Activated naive CD4-positive, alpha-beta T cell treated with anti-CD3 and anti-CD28 coated beads, Interleukin-2, amount 10 ng/mL, durations not matched to agents 7 days and 5 days (primary cell): ENCODE measurements at places on chromosomes 7 and 10.

- DNase-seq = no peak
- no peak overlapping the region for H3K27ac ChIP-seq
- H3K27me3 ChIP-seq = no peaks in the 10 kb centered on the region
- no peaks in the 10 kb centered on the region for H3K4me1 ChIP-seq
- no peaks in the 10 kb centered on the region for H3K36me3 ChIP-seq
Observed at GRCh38 chr10:57992321-57993077, 275.2 kb downstream of the IPMK start.

GRCh38 chr7:31882187-31882586 lies 188.0 kb downstream of the PDE1C start:
- no peaks in the 10 kb centered on the region for H3K27me3 ChIP-seq
- DNase-seq = no peak
- no peak overlapping the region for H3K4me3 ChIP-seq
- no peaks in the 10 kb centered on the region for H3K4me1 ChIP-seq
- H3K36me3 ChIP-seq = no peaks in the 10 kb centered on the region

GRCh38 chr10:46255801-46256747 lies 30.7 kb upstream of the ANTXRL start:
- peaks cover 15% of the 10 kb centered on the region for H3K4me1 ChIP-seq
- no peak overlapping the region for H3K4me3 ChIP-seq
- DNase-seq = peak; percentile 67
- H3K27ac ChIP-seq = no peak overlapping the region

DNA sequence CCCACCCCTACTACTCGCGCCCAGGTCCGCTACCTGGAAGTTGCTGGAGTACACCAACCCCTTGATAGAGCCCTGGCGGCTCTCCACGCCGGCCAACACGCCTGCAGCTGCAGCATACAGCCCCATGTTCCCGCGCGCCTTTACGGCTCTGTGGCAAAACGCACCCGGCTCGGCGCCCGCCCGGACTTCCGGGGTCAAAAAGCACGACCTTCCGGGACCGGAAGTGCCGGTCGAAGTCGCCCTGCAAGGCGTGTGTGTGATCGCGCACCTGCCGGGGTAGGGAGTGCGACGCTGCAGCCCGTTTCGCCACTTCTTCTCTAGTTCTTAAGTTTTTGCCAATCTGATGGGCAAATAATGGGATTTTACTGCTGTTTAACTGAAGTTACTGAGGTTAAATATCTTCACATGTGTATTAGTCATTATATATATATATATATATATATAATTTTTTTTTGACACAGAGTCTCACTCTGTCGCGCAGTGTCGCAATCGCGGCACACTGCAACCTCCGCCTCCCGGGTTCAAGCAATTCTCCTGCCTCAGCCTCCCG lies at the start of gene NSUN5:
Gene NSUN5, minus strand, starts transcription at position 162 of the 550 bp plus-strand sequence. Its CDS starts 36 bp downstream, at position 126.
- peak; percentile 95 for DNase-seq
- peak within 1 kb of the TSS; percentile 93 for H3K27ac ChIP-seq
- peak within 1 kb of the TSS; percentile 100 for H3K4me3 ChIP-seq
- peaks cover 32% of the 10 kb centered on the region for H3K36me3 ChIP-seq
- peaks cover 33% of the 10 kb centered on the region for H3K4me1 ChIP-seq

GRCh38 chr7:154623399-154623798 lies 379.5 kb downstream of the PAXIP1 start:
- no peak overlapping the region for H3K4me3 ChIP-seq
- DNase-seq = no peak
- no peaks in the 10 kb centered on the region for H3K36me3 ChIP-seq
- H3K4me1 ChIP-seq = no peaks in the 10 kb centered on the region
- no peak overlapping the region for H3K27ac ChIP-seq
- H3K27me3 ChIP-seq = no peaks in the 10 kb centered on the region

DNA sequence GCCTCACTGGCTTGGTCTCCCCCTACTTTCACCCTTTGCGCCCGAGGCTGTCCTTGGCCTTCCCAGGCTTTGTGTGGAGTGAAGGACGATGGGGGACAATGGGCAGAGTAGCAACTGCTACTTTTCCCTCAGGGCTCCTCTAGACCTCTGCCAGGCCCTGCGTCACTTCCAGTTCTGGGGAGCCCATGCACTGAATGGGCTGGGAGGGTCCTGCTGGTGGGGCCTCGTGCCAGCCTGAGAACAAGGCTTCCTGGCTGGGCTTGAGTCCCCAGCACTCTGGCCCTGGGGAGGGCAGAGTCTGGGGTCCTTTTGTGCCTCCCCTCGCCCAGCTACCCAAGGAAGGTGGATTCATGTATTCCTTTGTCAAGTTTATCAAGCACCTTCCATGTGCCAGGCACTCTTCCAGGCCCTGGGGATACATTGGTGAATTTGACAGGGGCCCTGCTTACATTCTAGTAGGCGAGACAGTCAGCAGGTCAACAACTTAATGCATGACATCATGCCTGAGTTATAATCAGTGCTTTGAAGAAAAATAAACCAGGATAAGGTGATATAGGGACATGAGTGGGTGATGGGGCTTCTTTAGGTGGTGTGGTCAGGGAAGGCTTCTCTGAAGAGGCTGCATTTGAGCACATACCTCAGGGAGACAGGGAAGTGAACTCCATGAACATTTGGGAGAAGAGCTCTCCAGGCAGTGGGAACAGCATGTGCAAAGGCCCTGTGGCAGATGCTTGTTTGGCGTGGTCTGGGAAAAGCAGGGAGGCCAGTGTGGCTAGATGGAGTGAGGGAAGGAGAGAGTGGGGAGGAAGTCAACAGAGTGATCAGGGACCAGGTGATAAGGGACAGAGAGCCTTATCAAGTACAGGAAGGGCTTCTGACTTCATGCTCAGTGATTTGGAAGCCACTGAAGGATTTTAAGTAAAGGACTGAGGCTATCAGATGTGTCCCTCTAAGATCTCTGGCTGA lies 14.1 kb downstream of the ZMIZ1 start:
- H3K4me1 ChIP-seq = peaks cover 25% of the 10 kb centered on the region
- H3K27ac ChIP-seq = no peak overlapping the region
- H3K4me3 ChIP-seq = no peak overlapping the region
- DNase-seq = no peak
- peaks cover 10% of the 10 kb centered on the region for H3K27me3 ChIP-seq

GRCh38 chr7:80882213-80882801 lies 36.5 kb downstream of the SEMA3C start:
- H3K36me3 ChIP-seq = no peaks in the 10 kb centered on the region
- H3K27ac ChIP-seq = no peak overlapping the region
- H3K27me3 ChIP-seq = no peaks in the 10 kb centered on the region
- DNase-seq = no peak
- no peaks in the 10 kb centered on the region for H3K4me1 ChIP-seq
- no peak overlapping the region for H3K4me3 ChIP-seq

- H3K4me1 ChIP-seq = peaks cover 66% of the 10 kb centered on the region
- peak overlapping the region; percentile 100 for H3K4me3 ChIP-seq
- DNase-seq = peak; percentile 72
- H3K27me3 ChIP-seq = peaks cover 24% of the 10 kb centered on the region
- H3K27ac ChIP-seq = peak overlapping the region; percentile 99
Observed at GRCh38 chr10:8056871-8057331, 2.4 kb downstream of the GATA3 start.

GRCh38 chr7:106347229-106347833 lies 62.5 kb upstream of the NAMPT start:
- H3K27me3 ChIP-seq = peaks cover 14% of the 10 kb centered on the region
- H3K27ac ChIP-seq = peak overlapping the region; percentile 42
- H3K36me3 ChIP-seq = peaks cover 6% of the 10 kb centered on the region

DNA sequence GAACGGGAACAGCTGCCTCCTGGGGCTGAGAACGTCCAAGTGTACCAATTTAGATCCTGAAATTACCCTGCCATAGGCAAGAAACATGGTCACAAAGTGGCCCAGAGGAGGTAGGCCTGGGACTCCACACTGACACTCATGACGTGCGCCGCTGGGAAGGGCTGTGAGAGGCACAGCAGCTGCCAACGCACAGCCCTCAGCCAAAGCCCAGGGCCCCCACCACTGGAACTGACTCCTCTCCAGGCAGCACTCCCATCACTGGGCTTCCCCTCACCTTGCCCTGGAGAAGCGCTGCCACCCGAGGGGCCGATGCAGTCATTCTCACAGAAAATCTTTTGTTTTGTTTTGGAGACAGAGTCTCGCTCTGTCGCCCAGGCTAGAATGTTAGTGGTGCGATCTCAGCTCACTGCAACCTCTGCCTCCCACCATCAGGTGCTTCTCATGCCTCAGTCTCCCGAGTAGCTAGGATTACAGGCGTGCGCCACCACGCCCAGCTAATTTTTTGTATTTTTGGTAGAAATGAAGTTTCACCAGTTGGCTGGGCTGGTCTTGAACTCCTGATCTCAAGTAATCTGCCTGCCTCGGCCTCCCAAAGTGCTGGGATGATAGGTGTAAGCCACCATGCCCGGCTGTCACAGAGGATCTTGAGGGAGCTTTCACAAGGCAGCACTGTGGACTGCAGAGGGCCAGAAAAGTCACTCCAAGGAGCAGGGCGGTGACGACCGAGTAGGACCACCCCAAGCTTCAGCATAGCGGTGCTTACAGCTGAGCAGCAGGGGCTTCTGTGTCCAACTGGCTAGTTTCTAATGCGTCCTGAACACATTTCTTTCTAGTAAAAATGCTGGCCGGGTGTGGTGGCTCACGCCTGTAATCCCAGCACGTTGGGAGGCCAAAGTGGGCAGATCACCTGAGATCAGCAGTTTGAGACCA lies 13.5 kb downstream of the GUSB start:
- H3K4me1 ChIP-seq = no peaks in the 10 kb centered on the region
- no peaks in the 10 kb centered on the region for H3K27me3 ChIP-seq
- H3K36me3 ChIP-seq = peaks cover 61% of the 10 kb centered on the region
- DNase-seq = no peak
- no peak overlapping the region for H3K4me3 ChIP-seq
- H3K27ac ChIP-seq = no peak overlapping the region

GRCh38 chr7:131401194-131401593 lies 73.5 kb downstream of the MKLN1 start:
- no peak for DNase-seq
- H3K36me3 ChIP-seq = peaks cover 39% of the 10 kb centered on the region
- no peak overlapping the region for H3K4me3 ChIP-seq
- H3K4me1 ChIP-seq = no peaks in the 10 kb centered on the region
- no peak overlapping the region for H3K27ac ChIP-seq

- H3K27me3 ChIP-seq = peaks cover 12% of the 10 kb centered on the region
- H3K4me3 ChIP-seq = no peak overlapping the region
- H3K36me3 ChIP-seq = no peaks in the 10 kb centered on the region
- no peak for DNase-seq
Observed at GRCh38 chr10:98538472-98538871, 91.7 kb upstream of the HPS1 start.

GRCh38 chr10:3357737-3358136 lies 185.2 kb upstream of the PITRM1 start:
- H3K4me3 ChIP-seq = no peak overlapping the region
- no peaks in the 10 kb centered on the region for H3K36me3 ChIP-seq
- no peak overlapping the region for H3K27ac ChIP-seq
- no peaks in the 10 kb centered on the region for H3K4me1 ChIP-seq

DNA sequence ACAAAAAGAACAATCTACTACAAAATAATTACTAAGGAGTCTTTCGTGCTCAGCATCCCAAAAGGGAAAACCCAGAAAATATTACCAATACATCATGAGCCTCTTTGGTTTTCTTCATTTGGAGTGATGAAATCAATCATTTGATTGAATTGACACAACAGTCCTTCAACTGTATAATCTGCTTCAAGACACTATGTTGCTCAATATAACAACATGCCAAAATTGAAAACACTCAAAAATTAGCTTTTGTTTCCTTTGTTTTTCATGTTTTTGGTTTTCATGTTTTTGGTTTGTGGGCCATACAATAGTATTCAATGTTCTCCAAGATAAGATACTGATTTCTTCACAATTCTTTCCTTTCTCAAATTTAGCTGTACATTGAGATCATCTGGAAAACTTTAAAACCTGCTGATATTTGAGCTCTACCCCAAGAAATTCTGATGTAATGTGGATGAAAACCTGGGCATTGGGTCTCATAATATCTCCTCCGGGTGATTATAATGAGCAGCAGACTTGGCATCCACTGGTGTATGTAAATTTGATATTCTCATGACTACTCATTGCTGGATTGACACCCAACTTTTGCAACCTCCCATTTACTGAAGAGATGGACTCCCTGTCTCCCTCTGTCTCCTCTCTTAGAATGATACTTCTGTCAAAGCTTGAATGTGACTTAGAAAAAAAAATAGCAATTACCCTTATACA lies 4.6 kb downstream of the SOSTDC1 start:
- no peaks in the 10 kb centered on the region for H3K4me1 ChIP-seq
- no peaks in the 10 kb centered on the region for H3K36me3 ChIP-seq
- H3K27ac ChIP-seq = no peak overlapping the region

DNA sequence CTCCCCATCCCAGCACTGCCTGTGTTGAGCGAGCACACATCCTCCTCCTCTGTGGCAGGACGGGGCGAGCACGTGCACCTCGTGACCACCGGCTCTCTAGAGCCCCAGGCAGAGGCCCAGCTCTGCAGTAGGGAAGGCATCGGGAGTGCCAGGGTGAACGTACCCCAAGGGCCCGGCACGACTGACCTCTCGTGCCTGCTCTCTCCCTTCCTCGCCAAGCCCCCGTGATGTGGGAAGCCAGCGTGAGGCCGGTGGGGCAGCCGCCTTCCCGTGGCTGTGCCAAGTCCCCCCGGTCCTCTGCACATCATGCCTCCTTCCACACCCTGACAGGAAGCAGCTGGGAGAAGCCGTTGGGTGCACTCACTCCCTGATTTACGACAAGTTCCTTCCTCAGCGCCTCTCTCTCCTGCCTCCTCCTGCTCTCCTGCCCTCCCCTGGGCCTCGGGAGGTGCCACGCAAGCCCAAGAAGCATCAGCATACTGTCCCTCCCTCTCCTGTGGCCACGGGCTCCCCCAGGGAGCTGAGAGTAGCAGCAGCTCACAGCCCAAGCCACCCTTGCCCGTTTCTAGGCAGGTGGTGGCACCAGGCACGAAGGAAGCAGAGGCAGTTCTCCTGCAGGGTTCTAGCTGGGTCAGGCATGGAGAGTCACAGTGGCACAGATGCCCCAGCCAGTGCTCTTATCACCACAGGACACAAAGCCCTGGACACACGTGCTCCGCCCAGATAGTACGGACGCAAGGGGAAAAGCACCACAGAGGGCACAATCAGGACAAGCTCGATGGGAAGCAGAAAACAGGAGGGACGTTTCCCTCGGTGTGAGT lies 47.0 kb downstream of the AMZ1 start:
- H3K27me3 ChIP-seq = peaks cover 3% of the 10 kb centered on the region
- no peak overlapping the region for H3K4me3 ChIP-seq
- no peak overlapping the region for H3K27ac ChIP-seq
- no peak for DNase-seq
- peaks cover 22% of the 10 kb centered on the region for H3K4me1 ChIP-seq

GRCh38 chr10:99560277-99561126 lies 27.8 kb downstream of the NKX2-3 start:
- H3K27me3 ChIP-seq = peaks cover 43% of the 10 kb centered on the region
- peak; percentile 57 for DNase-seq
- peaks cover 6% of the 10 kb centered on the region for H3K4me1 ChIP-seq
- no peak overlapping the region for H3K27ac ChIP-seq
- no peaks in the 10 kb centered on the region for H3K36me3 ChIP-seq

- H3K27me3 ChIP-seq = no peaks in the 10 kb centered on the region
- H3K4me1 ChIP-seq = no peaks in the 10 kb centered on the region
- H3K4me3 ChIP-seq = no peak overlapping the region
- no peak overlapping the region for H3K27ac ChIP-seq
- H3K36me3 ChIP-seq = peaks cover 13% of the 10 kb centered on the region
Observed at GRCh38 chr7:102450242-102450641, 14.4 kb downstream of the ALKBH4 start.
